ENCODE measurements at places on chromosomes 6 and 20. TPM values are rescaled to one million over a fixed set of nuclear protein-coding genes. Genes with fewer than 3 reads are reported as not detected.

DNA sequence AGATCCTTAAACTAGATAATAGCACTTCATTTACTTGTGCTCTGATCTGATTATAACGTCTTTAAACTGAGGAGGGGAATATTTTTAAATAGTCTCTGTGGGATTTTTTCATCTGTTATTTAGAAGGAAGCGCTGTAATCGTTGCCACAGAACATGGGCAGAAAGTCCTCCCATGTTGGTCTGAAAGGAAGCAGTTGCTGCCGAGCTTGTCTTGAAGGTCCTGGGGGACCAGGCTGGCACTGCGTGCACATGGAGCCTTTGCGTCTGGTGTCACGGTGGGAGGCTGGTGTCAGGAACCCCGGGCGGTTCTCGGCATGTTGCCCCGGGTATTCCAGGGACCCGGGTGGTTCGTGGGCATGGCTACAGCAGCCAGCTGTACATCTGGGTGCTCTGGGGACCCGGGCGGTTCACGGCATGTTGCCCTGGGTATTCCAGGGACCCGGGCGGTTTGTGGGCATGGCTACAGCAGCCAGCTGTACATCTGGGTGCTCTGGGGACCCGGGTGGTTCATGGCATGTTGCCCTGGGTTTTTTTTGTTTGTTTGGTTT, 11.5 kb downstream of the TPD52L2 start:
- H3K36me3 ChIP-seq, result peaks cover 13% of the 10 kb centered on the region
- no peak for DNase-seq
- H3K27me3 ChIP-seq, result no peaks in the 10 kb centered on the region
- H3K27ac ChIP-seq, result no peak overlapping the region
- no peaks in the 10 kb centered on the region for H3K4me1 ChIP-seq

The BACH2 gene
- 22.2 TPM for total RNA-seq

DNA sequence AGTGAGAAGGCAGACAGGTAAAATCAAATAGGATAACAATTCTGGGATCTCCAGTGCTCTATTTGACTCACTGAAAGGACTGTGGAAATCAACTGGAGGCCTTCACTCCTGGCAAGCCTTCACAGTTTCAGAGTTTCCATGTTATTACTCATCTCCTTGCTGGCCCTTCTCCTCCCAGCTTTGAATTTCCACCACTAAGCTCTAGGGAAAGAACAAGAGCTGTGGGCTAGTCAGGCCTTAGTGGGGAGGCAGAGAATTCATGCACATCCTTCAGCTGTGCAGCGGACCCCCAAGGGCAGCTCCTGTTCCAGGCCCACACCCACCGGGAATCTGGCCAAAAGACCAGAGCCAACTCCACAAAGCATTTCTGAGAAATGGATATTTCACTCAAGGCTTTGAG, 26.0 kb downstream of the MYLIP start:
- no peaks in the 10 kb centered on the region for H3K36me3 ChIP-seq
- H3K4me3 ChIP-seq, result no peak overlapping the region
- no peak for DNase-seq
- H3K4me1 ChIP-seq, result no peaks in the 10 kb centered on the region
- H3K27ac ChIP-seq, result no peak overlapping the region
- no peaks in the 10 kb centered on the region for H3K27me3 ChIP-seq

DNA sequence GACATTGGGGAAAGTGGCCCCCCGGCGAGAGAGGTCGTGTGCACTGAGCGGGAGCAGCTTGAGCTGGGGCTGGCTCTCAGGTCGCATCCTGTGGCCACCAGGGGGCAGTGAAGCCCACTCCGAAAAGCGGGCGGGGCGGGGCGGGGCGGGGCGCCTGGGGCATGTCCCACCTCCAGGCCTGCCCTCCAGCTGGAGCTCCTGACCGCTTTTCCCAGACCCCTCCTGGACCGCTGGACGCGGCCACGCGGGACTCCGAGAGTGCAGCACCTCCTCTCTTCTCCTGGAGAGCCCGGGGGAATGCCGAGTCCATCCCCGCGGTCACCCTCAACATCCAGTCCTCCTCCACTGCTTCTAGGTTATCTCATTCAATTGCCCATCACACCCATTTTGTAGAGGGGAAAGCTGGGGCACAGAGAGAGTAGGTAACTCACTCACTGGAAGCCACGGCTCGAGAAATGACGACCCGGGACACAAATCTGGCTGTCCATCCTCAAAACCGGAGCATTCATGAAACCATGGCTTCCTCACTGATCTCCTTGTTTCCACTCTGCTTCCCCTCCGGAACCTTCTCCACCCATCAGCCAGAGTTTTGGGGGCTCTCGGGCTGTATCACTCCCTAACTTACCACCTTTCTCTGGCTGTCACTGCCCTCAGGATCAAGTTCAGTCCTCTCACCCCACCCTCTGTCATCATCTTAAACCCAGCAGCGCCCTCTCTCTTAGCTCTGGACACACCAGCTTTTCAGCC, 24.1 kb downstream of the COX4I2 start:
- peak; percentile 87 for DNase-seq
- H3K4me1 ChIP-seq, result no peaks in the 10 kb centered on the region
- no peaks in the 10 kb centered on the region for H3K27me3 ChIP-seq
- H3K36me3 ChIP-seq, result no peaks in the 10 kb centered on the region
- peak overlapping the region; percentile 41 for H3K27ac ChIP-seq
- H3K4me3 ChIP-seq, result no peak overlapping the region

The CDC5L gene
- 17.6 TPM for total RNA-seq

DNA sequence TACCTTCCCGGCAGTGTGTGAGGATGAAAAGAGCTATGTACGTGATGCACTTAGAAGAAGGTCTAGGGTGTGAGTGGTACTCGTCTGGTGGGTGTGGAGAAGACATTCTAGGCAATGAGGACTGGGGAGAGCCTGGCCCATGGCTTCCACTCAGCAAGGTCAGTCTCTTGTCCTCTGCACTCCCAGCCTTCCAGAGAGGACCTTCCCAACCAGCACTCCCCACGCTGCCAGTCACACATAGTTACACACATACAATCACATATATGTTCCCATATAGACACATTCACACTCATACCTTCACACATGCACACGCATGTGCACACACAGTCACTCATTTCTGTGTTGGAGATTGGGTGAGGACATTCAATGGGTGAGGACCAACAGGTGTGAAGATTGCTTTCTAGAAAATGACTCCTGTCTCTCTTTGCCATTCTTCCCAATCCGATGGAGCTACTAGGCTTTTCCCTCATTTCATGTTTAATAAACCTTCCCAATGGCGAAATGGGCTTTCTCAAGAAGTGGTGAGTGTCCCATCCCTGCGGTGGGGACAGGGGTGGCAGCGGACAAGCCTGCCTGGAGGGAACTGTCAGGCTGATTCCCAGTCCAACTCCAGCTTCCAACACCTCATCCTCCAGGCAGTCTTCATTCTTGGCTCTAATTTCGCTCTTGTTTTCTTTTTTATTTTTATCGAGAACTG, 30.4 kb downstream of the SRSF3 start:
- no peak overlapping the region for H3K27ac ChIP-seq
- no peaks in the 10 kb centered on the region for H3K27me3 ChIP-seq
- peak; percentile 39 for DNase-seq
- H3K4me1 ChIP-seq, result peaks cover 4% of the 10 kb centered on the region
- H3K36me3 ChIP-seq, result no peaks in the 10 kb centered on the region

DNA sequence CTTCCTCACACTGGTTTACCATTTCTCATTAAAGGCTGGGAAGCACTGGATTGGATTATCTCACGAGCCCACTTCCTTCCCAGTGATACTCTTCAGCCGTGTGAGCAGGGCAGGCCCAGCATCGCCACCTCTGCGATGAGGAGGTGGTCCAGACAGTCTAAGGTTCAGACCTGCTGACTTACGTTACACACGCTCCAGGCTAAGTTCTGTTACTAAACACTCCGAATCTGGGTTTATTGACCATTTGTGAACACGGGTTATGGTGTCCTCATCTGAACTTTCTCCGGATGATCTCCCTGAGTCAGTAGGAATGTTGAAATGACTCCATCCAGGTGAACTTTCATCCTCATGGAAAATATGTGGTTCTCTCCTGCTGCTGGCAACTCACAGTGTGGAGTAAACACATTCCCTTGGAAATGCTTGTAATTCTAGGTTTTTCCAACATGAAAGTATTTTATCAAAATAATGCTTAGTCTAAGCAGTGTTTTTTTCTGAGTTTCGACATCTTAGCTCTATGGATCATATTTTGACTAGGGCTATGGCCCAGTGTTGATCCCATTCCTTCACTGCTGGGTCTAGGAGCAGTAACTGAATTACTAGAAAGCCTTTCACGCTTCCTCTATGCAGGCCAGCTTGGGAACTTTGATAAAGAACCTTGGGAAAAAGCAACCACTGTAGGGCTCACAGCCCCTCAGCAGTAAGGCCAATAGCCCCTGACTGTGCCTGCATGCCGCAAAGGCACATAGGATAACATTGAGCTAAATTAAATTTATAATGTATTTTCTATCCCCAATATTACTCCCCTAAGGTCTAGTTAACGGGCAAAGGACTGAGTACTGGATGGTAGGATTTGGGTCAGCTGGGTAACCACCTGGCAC, 37.7 kb upstream of the PXDC1 start:
- H3K27ac ChIP-seq, result no peak overlapping the region
- no peaks in the 10 kb centered on the region for H3K36me3 ChIP-seq
- no peak overlapping the region for H3K4me3 ChIP-seq
- no peak for DNase-seq

The ATG5 gene
- 30.3 TPM for total RNA-seq

DNA sequence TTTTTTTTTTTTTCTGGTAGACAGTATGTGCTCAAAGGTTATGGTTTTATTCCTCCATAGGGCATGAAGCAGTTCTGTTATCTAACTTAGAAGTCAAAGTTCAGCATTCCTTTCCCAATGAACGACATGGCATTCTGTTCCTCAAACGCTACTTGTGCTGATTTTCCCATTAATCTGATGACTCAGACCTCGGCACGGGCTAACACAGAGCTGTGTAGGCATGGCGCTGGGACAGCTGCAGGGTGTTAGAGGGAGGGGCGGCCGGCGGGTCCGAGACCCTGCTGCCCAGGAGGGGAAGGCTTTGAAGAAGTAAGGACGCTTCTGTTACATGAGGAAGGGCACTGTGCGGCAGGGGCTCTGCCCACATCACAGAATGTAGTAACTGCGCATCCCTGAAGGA, 93.6 kb upstream of the AGPAT4 start:
- no peaks in the 10 kb centered on the region for H3K27me3 ChIP-seq
- no peak for DNase-seq
- no peaks in the 10 kb centered on the region for H3K36me3 ChIP-seq
- H3K4me1 ChIP-seq, result no peaks in the 10 kb centered on the region

The KHDC1L gene
- 0.66 TPM for total RNA-seq

The LST1 gene
- total RNA-seq, result 24.6 TPM

DNA sequence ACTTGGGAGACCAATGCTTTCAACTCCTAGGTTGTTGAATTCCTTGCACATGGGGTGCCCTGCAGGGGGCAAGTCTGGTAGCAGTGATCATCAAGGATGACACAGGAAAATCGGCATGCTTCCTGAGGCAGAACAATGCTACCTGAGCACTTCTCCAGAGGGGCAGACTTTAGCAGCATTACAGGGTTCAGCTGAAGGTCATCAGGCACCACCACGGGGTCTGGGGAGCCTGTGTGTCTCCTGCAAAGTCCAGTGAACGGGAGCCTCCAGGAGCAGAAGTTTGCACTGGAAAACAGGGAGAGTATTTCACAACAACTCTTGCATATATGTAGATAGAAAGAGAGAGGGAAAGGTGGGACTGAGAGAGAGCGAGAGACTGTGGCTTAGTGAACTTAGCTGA, 10.2 kb downstream of the VSX1 start:
- no peaks in the 10 kb centered on the region for H3K36me3 ChIP-seq
- DNase-seq, result no peak
- no peak overlapping the region for H3K27ac ChIP-seq
- H3K27me3 ChIP-seq, result peaks cover 4% of the 10 kb centered on the region
- H3K4me1 ChIP-seq, result no peaks in the 10 kb centered on the region
- H3K4me3 ChIP-seq, result no peak overlapping the region

The LTB gene
- 3.6 TPM for total RNA-seq

DNA sequence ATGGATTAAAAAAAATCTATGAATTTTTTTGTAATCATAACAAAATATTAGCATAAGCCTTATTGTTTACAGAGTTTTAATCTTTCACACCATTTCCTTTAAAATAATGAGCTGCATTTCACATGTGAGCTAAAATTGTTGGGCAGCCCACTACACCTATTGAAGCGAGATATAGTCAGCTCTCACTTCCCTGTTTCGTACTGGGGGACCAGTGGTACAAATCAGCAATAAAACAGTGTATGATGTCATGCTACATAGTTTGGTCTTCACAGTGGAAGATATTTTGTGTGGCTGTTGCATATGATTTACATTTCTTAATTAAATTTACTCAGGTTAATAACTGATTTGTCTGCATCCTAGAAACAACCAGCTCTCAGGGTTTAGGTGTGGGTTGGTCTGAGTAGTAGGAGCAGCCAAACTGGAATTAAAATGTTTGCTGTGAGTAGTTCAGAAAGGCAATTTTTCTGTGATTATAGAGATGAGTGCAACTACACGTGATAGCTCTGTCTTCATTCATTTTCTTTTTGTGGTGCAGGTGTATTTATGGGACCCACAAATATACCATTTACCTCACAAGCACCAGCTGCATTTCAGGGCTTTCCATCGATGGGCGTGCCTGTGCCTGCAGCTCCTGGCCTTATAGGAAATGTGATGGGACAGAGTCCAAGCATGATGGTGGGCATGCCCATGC, 99.3 kb downstream of the B3GAT2 start:
- DNase-seq, result no peak
- no peaks in the 10 kb centered on the region for H3K4me1 ChIP-seq
- H3K27me3 ChIP-seq, result no peaks in the 10 kb centered on the region
- no peak overlapping the region for H3K27ac ChIP-seq
- H3K36me3 ChIP-seq, result no peaks in the 10 kb centered on the region
- H3K4me3 ChIP-seq, result no peak overlapping the region

DNA sequence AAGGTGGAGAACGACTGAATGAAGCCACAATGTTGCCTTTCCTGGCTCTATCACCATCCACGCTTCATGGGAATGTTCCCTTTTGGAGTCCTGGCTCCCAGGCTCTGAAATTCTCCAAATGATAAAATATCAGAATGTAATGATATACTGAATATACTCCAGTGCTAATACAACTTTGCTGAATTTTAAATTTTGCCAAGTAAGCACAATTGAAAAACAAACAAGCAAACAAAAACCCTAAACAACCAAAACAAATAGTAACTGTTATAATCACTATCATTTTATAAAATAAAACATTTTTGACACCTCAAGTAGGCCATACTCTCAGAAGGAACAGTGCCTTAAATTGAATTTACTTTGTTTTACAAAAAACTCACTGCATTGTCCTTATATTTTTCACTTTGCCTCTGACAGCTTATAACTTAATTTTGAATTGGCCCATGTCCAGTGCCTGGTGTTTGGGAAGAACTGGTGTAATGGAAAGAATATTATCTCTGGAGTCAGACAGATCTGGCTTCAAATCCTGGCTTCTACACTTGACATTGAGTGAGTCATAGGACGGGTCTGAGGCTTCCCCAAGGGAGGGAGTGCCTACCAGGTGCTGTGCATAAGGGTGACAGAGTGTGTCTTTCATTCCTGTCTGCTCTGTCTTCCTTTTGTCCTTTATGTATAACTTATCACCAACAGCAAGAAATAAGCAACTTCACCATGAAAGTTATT, 698.3 kb downstream of the EPM2A start:
- H3K36me3 ChIP-seq, result no peaks in the 10 kb centered on the region
- no peak overlapping the region for H3K27ac ChIP-seq
- no peaks in the 10 kb centered on the region for H3K27me3 ChIP-seq
- H3K4me3 ChIP-seq, result no peak overlapping the region

All from aorta (tissue), 5 donors.